SJCRH30 (cell line): ENCODE measurements at places on chromosomes 2 and 18. TPM values are rescaled to one million over a fixed set of nuclear protein-coding genes. Genes with fewer than 3 reads are reported as not detected.

DNA sequence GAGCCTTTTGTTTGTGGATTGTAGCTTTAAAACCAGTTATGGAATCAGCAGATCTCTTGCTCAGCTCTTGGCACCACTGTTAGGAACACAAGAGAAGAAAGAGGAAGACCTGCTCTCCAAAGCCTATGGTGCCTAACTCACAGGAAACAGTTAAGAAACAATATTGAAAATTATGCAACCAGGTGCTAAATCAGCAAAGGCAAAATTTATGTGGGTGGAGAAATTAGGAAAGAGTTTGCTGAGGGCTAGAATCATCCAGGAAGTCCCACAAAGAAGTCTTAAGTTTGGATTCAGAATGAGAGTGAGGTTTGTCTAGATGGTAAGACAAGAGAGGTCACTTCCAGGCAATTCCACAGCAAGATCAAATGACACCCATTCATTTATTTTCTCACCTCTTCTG lies 49.4 kb downstream of the AOX1 start:
- H3K36me3 ChIP-seq = no peaks in the 10 kb centered on the region
- H3K4me1 ChIP-seq = no peaks in the 10 kb centered on the region
- no peak overlapping the region for H3K27ac ChIP-seq
- no peaks in the 10 kb centered on the region for H3K27me3 ChIP-seq

DNA sequence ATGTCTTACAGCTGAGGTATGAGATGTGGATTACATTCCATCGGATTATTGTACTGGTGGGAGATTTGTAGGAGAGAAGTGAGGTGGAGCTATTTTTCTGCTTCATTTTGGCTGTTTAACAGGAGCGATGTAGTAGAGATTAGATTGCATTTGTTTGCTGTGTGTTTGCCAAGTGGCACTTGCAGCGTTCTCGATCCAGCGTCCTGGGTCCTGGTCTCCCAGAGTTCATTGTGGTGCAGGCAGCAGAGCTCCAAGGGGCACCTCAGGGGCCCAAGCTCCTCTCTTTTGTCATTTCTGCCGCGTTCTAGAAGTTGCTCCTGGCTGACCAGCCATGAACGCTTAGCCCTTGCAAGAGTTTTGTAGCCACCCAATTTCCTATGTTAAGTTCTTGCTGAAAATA lies 210.1 kb upstream of the APCDD1 start:
- no peaks in the 10 kb centered on the region for H3K4me1 ChIP-seq
- no peak for DNase-seq
- no peaks in the 10 kb centered on the region for H3K27me3 ChIP-seq
- H3K27ac ChIP-seq = no peak overlapping the region

DNA sequence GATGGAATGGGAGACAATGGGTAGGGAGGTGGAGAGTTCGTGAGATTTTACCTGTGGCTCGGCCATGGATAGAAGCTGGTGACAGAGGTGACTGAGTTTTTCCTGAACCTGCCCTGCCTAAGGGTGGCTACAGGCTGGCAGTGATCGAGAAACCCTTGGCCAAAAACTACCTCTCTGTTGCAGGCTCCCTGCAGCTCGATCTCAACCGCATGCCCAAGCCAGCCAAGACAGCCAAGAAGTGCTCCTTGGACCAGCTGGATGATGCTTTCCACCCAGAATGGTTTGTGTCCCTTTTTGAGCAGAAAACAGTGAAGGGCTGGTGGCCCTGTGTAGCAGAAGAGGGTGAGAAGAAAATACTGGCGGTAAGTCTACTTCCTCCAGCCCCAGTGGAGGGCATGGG lies 225.5 kb downstream of the DYSF start:
- peaks cover 3% of the 10 kb centered on the region; the same call in 1 of the 2 replicates for H3K4me1 ChIP-seq
- no peak overlapping the region for H3K27ac ChIP-seq
- peaks cover 4% of the 10 kb centered on the region; the same call in 1 of the 2 replicates for H3K36me3 ChIP-seq
- no peaks in the 10 kb centered on the region for H3K27me3 ChIP-seq
- H3K4me3 ChIP-seq = no peak overlapping the region

- H3K4me1 ChIP-seq = no peaks in the 10 kb centered on the region; the same call in 1 of the 2 replicates
- no peaks in the 10 kb centered on the region for H3K27me3 ChIP-seq
- H3K27ac ChIP-seq = no peak overlapping the region
- peaks cover 25% of the 10 kb centered on the region for H3K36me3 ChIP-seq
- DNase-seq = no peak
Measured at GRCh38 chr2:235808366-235808765, 314.5 kb downstream of the AGAP1 start.

Gene DLX1
- 13.5 and 14.9 TPM in 2 replicates for total RNA-seq

DNA sequence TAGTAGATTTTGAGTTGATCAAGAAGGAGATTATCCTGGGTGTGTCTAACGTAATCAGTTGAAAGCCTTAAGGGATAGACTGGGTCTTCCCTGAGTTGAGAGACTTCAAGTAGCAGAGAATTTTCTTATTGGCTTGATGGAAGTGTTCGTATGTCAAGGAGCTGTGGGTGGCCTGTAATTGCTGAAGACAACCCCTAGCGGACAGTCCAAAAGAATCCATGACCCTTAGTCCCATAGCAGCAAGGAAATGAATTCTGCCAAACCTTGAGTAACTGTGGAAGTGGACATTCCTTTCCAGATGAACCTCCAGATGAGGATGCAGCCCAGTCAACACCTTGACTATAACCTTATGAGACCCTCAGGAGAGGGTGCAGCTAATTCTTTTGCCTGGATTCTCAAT lies 786.3 kb downstream of the SOCS6 start:
- no peaks in the 10 kb centered on the region for H3K4me1 ChIP-seq
- DNase-seq = no peak
- H3K36me3 ChIP-seq = no peaks in the 10 kb centered on the region
- no peak overlapping the region for H3K27ac ChIP-seq

DNA sequence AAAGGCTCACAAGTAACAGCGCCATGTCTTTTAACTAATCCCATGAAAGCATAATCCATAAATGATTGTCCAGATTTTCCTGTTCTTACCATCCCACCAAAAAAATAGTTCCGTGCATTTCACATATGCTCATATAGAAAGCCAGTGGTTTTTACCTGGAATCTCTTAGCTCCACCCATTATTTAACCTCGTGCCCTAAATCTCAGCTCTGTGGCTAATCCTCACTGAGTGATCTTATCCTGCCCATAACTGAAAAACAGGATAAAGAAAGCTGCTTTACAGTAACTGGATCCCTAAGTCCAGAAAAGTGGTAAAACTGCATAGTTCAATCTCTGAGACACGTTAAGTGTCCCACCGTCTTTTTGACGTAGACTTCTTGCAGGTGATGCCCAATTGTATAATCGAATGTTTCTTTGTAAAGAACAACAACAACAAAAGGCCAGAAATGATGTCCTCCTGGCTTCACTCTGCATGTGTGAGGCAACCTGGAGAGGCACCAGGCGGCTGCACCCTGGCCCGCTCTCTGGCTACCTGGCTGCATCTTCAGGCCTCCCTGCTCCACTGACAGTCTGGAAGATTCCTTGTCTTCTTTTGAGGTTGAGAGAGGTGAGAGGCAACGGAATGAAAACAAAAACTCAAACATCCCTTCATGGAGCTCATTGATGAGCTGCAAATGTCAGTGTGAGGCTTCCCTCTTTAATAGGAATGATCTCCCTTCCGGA lies 38.6 kb downstream of the FEZ2 start:
- H3K27me3 ChIP-seq = no peaks in the 10 kb centered on the region
- H3K4me3 ChIP-seq = no peak overlapping the region
- DNase-seq = no peak
- peaks cover 22% of the 10 kb centered on the region for H3K4me1 ChIP-seq
- peaks cover 17% of the 10 kb centered on the region for H3K36me3 ChIP-seq

Gene RANBP2
- 107 and 120 TPM in 2 replicates for total RNA-seq

DNA sequence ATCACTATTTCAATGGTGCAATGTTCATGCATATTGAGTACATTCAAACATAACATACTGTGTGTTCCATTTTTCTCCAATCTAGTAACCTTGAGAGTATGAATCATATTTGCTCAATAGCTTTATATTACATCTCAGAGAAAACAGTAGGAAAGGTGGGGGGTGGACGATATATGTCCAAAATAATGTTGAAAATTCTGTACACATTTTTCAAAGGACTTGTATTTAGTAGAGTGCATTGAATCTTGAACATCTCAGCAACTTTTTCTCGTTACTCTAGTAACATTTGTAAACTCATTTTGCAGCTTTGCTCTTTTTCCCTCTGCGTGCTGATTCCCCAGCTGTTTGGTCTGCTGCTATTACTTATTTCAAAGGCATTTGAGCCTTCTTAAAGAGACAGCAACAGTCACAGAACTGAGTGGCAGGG lies 1487.0 kb downstream of the LRP1B start:
- H3K27ac ChIP-seq = peak overlapping the region; percentile 25; the same call in 1 of the 2 replicates
- no peaks in the 10 kb centered on the region for H3K27me3 ChIP-seq
- no peak overlapping the region for H3K4me3 ChIP-seq
- no peaks in the 10 kb centered on the region for H3K36me3 ChIP-seq
- peaks cover 14% of the 10 kb centered on the region; the same call in 1 of the 2 replicates for H3K4me1 ChIP-seq

Gene TLX2
- not detected in 2 replicates for total RNA-seq

DNA sequence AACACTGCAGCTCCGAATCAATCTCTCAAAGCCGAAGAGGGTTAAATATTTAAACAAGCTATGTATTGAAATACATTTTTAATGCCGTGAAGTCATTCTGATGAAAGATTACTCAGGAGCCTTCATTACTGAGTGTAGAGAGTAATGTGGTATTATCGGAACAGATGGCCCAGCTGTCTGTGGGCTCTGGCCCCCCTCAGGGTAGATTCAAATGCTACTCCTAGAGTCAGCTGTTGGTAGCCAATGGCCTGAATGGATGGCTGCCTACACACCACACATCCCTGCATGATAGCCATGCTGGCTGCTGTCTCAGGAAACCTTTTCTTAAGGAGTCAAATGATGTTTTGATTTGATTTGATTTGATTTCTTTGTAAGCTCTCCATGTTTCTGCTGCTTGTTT lies 732.3 kb upstream of the CELF4 start:
- H3K27ac ChIP-seq = no peak overlapping the region
- H3K4me3 ChIP-seq = no peak overlapping the region
- no peaks in the 10 kb centered on the region for H3K27me3 ChIP-seq
- peak; percentile 3 for DNase-seq

Gene SERPINB11
- not detected in 2 replicates for total RNA-seq

- DNase-seq = no peak
- H3K4me1 ChIP-seq = no peaks in the 10 kb centered on the region
- H3K4me3 ChIP-seq = no peak overlapping the region
- H3K36me3 ChIP-seq = 0 out of 2 replicates have a peak, but pooled peaks cover 2% of the 10 kb centered on the region
- no peak overlapping the region for H3K27ac ChIP-seq
Measured at GRCh38 chr18:2908946-2909335, 62.1 kb downstream of the EMILIN2 start.

- H3K27ac ChIP-seq = no peak overlapping the region
- no peak overlapping the region for H3K4me3 ChIP-seq
- no peak for DNase-seq
- H3K27me3 ChIP-seq = no peaks in the 10 kb centered on the region
- no peaks in the 10 kb centered on the region; the same call in 1 of the 2 replicates for H3K36me3 ChIP-seq
- peaks cover 20% of the 10 kb centered on the region for H3K4me1 ChIP-seq
Measured at GRCh38 chr2:233416199-233416598, 61.9 kb downstream of the DGKD start.

Gene SLC25A52
- total RNA-seq = 0.20 TPM in 1 of 2 replicates, not detected in the other

DNA sequence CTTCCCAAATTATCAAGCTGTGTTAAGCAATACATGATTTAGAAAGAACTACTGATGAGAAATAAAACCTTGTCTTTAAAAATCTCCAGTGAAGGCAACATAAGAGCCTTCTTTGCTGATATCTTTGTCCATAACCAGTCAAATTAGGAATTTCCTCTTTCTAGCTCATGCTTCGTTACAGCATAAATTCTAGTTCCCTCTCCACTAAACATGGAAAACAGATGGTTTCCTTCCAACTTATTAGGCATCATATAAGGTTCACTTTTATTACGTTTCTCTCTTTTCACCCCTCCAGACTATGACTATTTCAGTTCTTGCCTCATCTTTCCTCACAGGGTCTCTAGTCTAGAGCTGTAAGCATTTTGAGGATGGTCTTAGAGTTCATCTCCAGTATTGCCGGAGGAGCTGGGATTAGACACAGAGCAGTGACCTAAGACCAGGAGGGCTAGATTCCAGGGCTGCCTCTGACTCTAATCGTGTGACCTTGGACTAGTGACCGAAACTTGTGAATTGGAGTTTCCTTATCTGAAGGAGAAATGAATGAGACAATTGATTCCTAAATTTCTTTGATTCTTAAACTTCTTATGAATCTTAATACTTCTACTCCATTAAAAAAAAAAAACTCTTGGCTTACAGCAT lies 195.5 kb upstream of the APCDD1 start:
- DNase-seq = no peak
- H3K36me3 ChIP-seq = no peaks in the 10 kb centered on the region
- no peaks in the 10 kb centered on the region for H3K27me3 ChIP-seq

Gene ABHD1
- total RNA-seq = not detected in 2 replicates

DNA sequence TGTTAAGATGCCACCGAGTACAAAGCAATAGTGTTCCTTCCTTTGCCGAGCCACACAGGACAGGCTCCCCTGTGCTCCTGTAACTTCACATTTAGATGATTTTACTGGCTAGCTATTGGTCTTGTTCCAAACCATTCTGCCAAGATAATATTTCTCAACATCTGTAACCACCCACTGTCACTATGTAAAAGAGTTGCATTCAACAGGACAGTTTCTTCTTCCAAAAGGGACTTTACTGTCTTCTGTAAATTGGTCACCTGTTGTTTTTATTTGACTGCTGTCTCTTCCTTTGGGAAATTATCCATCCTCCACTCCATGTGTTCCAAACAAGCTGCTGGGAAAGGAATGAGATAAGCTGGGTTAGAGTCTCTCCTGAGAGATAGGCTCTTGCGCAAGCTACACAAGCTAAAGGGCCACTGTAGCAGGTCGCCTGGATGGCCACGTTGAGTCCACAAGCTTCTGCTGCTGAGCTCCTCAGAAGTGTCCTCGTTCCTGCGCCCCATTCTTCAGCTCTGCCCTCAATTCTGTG lies 14.4 kb upstream of the BZW1 start:
- no peaks in the 10 kb centered on the region for H3K36me3 ChIP-seq
- DNase-seq = peak; percentile 40
- peaks cover 3% of the 10 kb centered on the region; the same call in 1 of the 2 replicates for H3K27me3 ChIP-seq
- H3K27ac ChIP-seq = no peak overlapping the region
- H3K4me1 ChIP-seq = peaks cover 6% of the 10 kb centered on the region
- no peak overlapping the region for H3K4me3 ChIP-seq

DNA sequence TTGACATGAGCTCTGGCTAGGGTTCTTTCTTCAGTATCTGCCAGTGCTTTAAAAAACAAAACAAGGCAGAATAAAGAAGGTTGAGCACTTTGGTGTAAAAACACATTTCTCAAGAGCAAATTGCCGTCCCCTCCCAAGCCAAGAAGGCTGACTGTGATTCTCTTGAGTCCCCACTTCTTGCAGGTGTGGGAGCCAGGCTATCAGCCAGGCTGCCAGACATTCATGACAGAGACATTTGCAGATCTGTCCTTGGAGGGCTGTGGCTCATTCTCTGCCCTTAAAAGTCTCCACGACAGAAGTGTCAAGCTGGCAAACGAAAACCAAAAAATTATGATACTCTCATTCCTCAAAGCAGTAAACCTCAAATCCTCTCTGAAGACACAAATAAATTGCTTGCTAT lies 749.3 kb upstream of the HS6ST1 start:
- H3K4me1 ChIP-seq = no peaks in the 10 kb centered on the region
- no peaks in the 10 kb centered on the region for H3K27me3 ChIP-seq
- no peak overlapping the region for H3K27ac ChIP-seq
- H3K36me3 ChIP-seq = no peaks in the 10 kb centered on the region
